ENCODE measurements at places on chromosomes 12 and 14.

- DNase-seq: no peak
Measured at GRCh38 chr12:112419297-112420133, 768 bp downstream of the PTPN11 start.

DNA sequence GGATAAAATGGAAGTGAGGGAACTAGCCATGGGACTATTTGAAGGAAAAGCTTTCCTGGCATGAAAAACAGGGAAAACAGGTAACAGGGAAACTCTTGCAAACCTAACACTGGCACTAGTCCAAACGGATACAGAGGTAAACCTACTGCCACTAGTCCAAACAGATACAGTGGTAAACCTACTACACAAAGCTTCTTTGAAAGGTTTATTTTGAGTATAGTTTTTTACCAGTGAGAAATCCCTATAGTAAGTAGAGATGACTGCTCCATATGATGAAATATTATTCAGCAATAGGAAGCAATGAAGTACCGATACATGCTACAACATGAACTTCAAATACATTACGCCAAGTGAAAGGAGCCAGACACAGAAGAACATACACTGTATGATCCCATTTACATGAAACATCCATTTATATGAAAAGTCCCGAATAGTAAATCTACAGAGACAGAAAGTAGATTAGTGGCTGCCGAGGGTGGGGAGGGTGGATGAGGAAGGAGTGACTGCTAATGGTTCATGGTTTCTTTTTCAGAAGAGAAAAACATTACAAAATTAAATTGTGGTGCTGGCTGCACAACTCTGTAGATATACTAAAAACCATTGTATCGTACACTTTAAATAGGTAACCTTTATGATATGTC, 25.5 kb downstream of the SPTLC2 start:
- no peak for DNase-seq

GRCh38 chr12:90936230-90937005, 18.6 kb downstream of the CCER1 start:
- DNase-seq: no peak

- no peak for DNase-seq
Measured at GRCh38 chr12:87198181-87198580, 831.0 kb downstream of the C12orf50 start.

DNA sequence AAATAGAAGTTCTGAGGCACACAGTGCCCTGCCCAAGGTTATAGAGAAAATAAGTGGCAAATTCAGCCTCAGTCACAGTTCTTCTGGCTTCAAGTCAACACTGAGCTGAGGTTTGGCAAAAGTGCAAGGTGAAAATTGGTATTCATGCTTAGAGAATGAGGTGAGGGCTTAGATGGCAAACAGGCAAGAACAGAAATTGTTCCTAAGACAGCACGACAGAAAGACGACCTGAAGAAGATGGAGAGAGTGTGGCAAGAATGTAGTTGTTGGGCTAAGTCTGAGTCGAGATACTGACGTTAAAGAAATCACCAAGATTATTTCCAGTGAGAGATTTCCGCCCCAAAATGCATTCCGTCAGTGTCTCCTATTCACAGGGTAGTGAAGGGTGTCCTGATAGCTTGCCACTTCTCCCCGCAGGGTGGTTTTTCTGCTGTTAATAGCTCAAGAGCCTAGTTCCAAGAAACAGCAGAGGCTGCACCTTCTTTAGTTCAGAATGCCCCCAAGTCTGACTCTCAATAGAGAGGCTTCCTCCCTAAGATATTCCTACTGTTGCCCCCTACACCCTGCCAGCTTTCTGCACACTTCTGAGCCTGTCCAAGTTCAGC, 260.8 kb upstream of the AMIGO2 start:
- DNase-seq: no peak

DNA sequence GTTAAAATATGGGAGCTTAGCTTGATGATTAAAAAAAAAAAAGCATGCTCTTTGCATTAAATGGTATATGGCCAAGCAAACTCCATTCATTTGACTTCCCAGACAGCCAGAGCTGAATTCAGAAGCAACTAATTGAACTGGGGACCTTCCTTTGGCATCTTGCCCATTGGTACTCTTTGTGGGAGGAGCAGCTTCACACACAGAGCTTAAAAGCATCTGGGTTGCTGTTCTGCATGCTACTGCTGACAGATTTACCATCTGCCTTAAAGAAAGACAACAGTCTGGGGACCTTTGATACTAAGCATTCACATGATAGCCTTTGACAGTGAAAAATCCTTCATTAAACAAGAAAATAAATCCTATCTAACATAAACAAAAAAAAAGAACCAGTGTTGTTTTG, 977.9 kb downstream of the TMTC2 start:
- no peak for DNase-seq

DNA sequence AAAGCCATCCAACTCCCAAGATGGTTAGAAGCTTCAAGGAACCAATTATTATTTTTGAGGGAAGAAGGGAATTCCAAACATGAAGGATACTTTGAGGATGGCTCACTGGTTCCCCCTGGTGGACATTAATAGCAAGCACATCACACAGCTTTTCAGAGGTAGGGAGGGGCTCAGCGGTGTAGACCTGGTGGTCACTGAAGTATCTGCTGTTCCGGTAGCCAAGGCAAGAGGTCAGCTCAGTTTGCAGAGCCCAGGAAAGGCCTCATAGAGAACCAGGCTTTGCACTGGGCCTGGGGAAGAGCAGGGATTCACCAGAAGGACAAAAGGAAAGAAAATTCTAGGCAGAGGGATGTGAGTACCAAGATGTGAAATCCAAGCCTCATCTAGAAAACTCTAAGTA, 118.7 kb downstream of the KSR2 start:
- no peak for DNase-seq

- no peak for DNase-seq
Measured at GRCh38 chr12:52440821-52441319, 6.7 kb upstream of the KRT75 start.

GRCh38 chr12:50061946-50062686, 4.7 kb downstream of the ASIC1 start:
- DNase-seq: no peak

All from naive thymus-derived CD4-positive, alpha-beta T cell (primary cell).